Dermis blood vessel endothelial cell (primary cell): ENCODE measurements at places on chromosomes 5 and 9. TPM values are rescaled to one million over a fixed set of nuclear protein-coding genes. Genes with fewer than 3 reads are reported as not detected.

The DNAJC25 gene
- total RNA-seq = 4.4 and 5.1 TPM in 2 replicates

The GPX8 gene
- total RNA-seq = 18.7 and 20.2 TPM in 2 replicates

The ANKRD31 gene
- total RNA-seq = 0.05 TPM in 1 of 2 replicates, not detected in the other

The TBC1D2 gene
- 4.0 and 4.8 TPM in 2 replicates for total RNA-seq

The RAI14 gene
- 204 and 257 TPM in 2 replicates for total RNA-seq

- no peak for DNase-seq
These were observed 166.9 kb upstream of the KLF9 start for GRCh38 chr9:70581214-70581954.

DNA sequence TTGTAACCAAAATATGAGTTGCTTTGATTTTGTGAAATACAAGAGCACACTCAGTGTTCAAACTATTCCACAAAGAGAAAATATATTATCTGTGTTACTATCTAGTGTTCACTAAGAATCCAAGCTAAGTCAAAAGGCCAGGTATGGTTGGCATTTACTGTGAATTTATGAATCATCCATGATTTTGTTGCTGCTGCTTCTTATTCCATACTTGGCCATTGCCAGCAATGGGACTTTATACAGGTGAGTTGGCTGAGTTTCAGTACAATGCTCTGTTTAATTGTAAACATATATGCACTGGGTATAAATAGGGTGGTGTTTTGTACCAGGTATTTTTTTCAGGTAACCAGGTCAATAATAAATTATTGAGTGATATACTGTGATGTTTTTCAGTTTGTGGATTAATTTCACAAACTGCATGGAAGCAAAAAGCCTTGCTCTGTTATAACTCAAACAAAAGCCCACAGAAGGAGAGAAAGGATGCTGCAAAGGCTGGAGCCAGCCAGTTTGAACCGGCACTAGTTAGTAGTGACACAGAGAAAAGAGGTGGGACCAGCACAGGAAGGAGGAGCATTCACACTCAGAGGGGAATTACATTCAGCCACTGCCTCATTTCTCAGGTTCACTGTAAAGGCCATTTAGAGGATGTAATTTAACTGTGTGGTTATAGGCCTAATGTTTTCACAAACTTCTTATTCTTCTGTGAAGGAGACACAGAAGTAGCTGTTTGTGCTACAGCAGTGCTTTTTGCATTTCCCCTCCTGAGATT, 381.8 kb downstream of the ADGRV1 start:
- DNase-seq = peak; percentile 32

DNA sequence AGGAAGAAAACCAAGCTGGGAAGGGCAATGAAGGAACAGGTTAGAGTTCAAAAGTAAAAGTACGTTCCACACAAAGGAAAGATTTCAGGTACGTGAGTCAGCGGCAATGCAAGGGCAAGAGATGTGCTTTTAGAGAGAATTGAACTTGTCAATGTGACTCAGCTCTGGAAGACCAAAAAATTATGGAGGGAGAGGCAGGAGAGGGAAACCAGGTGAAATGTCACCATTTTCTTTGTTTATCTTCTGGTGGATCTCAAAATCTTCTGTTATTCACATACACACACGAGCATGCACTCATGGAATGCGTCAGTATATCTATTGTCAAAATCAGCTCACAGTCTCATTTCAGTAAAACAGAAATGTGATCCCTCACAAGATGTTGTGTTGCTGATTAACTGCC, 148.8 kb upstream of the RFX3 start:
- no peak for DNase-seq

DNA sequence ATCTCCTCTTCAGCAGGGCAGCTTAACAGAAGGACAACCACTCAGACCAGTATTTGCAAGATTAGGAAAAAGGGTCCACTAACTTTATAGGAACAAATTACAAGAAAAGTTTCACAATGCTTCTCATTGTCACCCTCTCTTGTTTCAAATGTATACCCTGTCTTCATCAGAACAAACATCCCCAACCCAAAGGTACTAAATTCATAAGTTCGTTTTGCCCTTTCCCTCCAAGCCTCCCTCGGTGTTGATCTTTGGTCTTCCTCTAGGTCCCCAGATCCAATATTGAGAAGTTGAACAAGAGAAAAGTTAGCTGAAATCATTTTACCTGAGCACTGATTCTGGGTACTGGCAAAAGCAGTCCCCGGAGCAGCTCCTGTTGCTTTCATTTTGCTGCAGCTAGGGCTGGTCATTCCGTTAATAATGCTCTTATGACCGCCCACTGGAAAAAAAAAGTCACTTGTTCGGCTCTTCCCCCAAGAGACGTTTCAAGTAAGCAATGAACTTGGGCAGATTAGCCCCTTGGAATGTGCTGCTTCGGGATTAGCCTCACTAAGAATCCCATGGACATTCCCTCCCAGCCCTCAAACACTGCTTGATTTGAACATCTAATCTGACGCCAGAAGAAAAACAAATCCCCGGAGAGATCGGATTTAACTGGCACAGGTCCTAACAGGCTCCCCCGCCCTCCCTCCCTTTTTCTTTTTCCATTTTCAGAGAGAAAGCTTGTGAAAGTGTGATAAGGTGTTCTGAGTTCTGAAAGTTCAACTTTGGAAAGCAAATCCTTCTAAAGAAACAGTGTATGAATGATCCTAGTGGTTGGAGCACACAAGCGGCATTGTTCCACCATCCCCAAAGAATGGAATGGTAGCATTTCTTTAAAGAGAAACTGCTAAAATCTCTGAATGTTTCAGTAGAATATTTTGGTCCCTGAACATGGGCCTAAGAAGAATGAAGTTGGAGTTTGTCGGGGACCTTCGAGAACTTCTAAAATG, 252.5 kb downstream of the TRPM3 start:
- no peak for DNase-seq

GRCh38 chr9:127290561-127291065, 26.0 kb downstream of the GARNL3 start:
- no peak for DNase-seq

DNA sequence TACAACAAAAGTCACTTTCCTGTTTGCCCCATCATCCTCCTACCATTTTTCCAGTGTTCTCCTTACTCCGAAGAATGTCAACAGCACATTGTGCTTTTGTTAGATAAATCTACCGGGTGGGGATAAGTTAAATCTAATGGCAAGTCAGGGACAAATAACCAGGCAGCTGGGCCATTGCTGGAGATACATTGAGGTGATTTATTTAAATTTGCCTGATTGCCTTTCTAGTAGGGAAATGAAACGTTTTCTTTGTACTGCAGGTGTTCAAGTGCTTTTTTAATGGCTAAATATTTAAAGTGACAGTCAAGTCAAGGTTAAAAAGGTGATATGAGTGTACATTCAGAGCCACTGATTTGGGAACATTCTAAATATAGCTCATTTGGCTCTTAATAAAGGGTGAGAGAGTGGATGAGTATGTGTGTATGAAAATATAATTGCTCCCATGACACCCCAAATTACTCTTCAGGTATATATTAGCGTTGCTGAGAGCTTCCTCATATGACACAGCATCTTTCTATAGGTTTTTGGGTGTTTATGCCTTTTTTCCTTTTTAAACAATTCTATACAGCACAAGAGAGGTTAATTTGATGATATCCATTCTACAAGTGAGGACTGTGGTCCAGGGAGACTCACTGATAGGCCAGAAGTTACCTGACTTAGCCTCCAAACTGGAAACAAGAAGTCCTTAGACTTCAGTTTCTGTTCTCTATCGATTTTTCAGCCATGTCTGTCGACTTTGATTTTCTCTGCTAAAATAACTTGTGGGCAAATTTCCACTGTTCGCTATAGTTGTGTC, 51.9 kb downstream of the DMRT2 start:
- DNase-seq = no peak

GRCh38 chr9:18154661-18155060, 319.3 kb upstream of the ADAMTSL1 start:
- no peak for DNase-seq

- peak; percentile 84 for DNase-seq
These were observed 144.6 kb upstream of the RPS23 start for GRCh38 chr5:82422751-82423181.

- peak; percentile 34 for DNase-seq
These were observed 1.3 kb downstream of the BRD3 start for GRCh38 chr9:134066526-134066912.
